ENCODE measurements at places on chromosomes 2 and 18. TPM values are rescaled to one million over a fixed set of nuclear protein-coding genes. Genes with fewer than 3 reads are reported as not detected.

GRCh38 chr2:17479875-17480274 lies 38.4 kb downstream of the RAD51AP2 start:
- no peak for DNase-seq

DNA sequence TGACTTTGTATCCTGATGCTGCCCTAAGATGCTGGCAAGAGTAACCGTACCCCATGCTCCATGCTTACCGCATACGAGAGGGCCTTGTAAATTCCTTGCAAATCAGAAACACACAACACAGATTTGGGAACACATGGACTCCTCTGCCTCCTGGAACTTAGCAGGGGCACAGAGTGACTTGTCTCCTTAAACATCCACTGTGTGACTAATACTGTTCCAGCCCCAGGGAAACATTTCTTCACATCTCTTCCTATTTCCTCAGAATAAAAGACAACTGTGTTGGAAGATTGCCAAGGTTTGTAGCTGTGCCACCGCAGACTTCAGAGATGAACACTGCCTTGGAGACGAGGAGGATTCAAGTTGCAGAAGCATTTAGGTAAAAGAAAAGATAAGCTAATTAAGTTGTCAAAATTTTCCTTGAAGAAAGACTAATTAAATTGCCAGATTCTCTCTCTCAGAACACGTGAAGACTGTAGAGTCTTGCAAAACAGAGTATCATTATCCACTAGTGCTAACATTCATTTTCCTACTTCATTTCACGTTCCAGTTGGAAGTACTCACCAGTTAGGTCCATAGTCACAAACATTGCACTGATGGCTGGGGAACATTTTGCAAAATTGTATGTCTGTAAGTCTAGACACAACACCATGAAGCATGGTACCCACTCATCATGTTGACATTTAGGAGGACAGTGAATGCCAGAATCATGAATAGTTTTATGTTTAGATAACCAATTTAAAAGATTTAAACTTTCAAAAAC lies 188.8 kb downstream of the TSN start:
- no peak for DNase-seq

DNA sequence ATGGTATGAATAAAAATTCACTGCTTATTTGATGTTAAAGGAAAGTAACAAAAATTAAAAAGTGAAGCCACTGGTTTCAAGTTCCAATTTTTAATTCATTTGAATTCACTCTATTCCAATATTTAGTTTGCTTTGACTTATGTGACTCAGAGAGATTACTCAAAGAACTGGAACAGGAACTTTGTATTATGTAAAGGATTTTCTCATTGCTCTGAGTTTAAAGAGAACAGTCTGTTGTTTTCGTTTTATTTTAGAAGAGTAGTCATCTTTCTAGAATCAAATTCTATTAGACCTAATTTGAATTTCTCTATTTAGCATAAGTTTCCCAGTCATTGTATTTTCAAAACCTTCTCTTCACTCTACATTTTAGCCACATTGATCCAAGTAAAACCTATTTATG lies 300.1 kb upstream of the SLC8A1 start:
- DNase-seq, result no peak

GRCh38 chr2:86518481-86518880 lies 44.8 kb downstream of the CHMP3 start:
- no peak for DNase-seq

GRCh38 chr2:241139531-241140444 lies 9.5 kb downstream of the PASK start:
- DNase-seq, result no peak

DNA sequence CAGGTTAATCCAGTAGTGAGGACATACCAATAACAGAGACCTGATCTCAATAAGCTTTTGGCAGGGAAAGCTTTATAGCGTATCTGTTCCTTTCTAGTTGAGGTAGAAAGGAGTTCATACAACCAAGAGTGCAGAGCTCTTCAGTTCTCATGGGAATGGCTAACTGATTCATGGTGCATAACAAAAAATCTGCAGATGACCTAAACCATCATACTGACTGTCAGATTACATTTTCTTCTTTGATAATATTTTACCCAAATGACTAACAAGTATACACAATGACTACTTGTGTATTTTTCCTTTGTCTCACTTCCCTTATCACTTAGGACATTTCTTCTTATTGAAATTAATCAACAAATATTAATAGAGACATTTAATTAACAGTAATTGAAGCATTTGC lies 140.0 kb upstream of the SERTAD2 start:
- no peak for DNase-seq

DNA sequence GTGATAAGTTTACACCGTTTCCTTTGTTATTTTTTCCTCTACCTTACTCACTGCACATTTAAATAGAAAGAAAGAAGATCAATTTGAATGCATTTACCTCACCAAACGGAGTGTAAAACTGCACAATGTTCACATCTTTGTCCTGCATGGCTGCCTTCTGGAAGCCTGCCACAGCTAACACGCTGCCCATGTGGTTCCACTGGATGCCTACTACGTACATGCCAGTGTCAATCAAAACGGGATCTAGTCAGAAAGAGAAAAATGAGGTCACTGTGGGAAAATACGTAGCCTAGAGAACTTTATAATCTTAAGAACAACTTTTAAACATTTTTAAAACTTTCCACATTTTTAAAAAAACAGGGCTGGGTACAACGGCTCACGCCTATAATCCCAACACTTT lies 16.4 kb downstream of the WDR35 start:
- no peak for DNase-seq

DNA sequence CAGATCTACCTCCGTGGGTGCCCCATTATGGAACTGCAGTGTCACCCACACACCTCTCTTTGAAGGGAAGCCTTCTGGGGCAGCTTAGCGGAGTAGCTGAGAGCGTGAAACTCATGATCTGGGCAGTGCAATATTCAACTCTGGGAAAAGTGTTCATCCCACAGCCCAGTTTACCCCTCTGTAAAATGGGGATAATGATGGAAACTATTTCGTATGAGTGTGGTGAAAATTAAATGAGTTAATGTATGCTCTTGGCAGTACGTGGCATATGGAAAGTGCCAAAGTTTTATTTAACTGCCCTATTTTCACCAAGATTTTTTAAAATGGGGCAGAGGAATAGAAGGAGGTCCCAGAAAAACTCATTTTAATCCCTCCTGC lies 11.5 kb downstream of the EVX2 start:
- no peak for DNase-seq

GRCh38 chr18:76451396-76452331 lies 43.4 kb downstream of the ZNF516 start:
- no peak for DNase-seq

DNA sequence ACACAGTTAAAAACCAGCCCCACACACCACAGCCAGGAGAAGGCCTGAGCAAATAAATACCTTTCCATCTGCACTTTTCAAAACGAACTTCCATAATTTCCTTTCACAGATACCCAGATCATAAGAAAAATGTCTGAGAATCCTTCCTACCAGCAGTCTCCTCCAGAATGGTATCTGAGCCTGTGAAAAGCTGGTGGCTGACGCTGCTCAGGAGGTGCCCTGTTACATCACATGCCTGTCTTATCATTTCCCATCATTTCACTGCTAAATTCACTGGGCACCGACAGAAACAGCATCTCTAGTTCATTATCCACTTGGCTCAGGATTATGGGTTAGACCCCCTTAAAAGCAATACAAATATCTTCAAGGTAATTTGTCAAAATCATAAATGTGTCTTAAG lies 4.4 kb downstream of the CRACDL start:
- no peak for DNase-seq

The ZDBF2 gene
- total RNA-seq, result 15.4 TPM

The CD8A gene
- 0.62 TPM for total RNA-seq
